Activated T-helper 17 cell treated with anti-CD3 and anti-CD28 coated beads, Interleukin-2, amount 50 U/mL, for 72 hours (primary cell): ENCODE measurements at places on chromosomes 16 and 17.
A peak's percentile ranks its signal among the peaks of the same experiment; 100 is the strongest.

DNA sequence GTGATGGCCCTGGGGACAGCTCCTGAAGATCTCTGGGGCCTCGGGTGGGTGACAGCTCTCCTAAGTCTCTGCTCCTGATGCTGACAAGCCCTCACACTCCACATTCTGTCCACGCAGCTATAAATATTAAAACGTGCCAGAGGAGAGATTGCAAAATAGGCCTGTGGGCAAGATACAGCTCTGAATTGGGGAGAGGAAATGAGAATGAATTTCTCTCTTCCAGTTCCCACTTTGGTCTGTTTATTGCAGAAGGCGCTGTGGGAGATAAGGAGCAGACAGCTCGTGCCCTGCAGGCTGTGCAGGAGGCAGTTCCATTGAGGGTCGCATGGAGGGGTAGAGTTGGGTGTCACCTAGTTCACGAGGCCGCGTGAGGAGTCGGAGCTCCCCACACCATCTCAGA is 87.5 kb upstream of the SDK2 start:
- no peak for ATAC-seq

DNA sequence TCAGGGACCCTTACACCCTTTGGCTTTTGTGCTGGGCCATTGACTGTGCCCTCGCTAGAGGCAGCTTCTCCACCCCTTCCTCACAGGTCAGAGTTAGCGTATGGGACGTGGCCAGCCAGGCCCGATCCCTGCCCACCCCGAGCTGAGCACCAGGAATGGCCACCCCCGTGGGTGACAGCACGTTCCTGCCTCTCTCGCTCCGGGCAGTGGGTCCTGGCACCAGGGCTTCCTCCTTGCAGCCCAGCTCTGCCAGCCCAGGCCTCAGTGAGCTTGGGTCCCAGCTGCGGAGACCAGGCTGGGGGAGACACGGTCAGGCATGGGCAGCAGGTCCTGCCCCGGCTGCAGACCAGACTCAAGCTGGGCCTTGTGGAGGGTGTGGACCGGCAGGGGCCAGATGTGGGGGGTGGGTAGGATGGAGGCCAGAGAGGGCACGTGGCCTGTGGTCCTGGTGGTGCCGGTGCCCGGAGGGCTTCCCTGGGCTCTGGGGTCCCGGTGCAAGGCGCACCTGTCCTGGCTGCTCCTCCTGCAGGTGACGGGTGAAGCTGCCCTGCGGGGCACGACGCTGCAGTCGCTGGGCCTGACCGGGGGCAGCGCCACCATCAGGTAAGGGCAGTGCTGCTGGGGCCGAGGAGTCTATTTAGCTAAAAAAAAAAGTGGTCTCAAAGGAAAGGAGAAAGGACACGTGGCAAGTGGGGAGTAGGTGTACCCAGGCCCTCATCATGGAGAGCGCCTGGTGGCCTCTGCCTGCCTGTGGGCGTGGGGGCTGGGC is 18.2 kb downstream of the ASPSCR1 start:
- ATAC-seq: no peak

DNA sequence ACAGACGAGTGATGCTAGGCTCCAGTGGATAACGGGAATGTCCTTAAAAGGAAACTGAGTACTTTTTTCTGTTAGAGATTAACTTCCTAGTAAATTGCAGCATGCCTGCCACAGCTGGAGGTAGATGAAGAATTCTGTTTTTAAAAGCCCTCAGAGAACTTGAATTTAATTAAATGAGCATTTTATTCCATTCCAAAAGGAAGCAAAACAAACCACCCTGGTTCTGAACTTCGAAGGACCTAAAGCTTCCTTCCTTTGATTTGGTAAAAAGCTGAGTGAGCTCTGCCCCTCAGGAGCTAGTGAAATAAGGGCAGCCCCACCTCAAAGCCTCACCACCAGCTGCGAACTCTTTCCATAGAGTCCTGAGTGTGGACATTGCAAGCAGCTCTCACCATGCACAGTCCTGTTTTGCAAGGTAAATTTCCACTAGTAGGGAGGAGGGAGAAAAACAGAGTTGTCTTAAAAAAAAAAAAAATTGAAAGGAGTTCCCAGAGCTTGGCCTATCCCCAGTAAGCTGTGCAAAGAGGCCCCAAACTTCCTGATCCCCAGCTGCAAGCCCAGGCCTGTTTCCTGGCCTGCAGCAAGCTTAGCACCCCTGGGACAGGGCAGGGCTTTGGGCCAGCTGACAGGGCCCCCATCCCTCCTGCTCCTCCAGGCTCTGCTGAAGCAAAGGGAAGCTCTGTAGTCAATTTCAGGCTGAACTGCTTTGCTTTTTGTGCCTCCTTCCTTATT is 11.2 kb downstream of the CHD9NB start:
- ATAC-seq: no peak

- no peak for ATAC-seq
These were observed 1.8 kb downstream of the CCDC42 start for GRCh38 chr17:8742819-8743218.

- no peak for ATAC-seq
These were observed 66.9 kb downstream of the RAI1 start for GRCh38 chr17:17748179-17748578.

DNA sequence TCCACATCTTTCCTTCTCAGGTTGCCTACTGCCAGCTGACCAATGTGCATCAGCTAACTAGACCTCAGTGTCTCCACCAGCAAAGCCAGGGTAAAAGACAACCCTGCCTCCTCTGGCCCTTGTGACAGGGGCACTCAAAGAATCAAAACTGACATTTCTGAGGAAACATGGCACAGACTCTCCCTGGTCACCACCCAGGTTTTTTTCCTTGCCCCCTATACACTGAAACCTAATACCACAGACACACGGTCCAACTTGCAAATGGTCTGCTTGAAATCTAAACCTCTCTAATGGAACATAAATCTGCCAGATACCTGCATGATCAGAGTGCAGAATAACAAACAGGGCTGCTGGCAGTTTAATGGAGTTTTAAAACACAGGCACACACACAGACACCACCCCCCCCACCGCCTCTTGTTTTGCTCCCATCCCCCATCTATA is 19.5 kb upstream of the CORO6 start:
- ATAC-seq: no peak

GRCh38 chr16:13940397-13940933 is 20.5 kb downstream of the ERCC4 start:
- peak; percentile 18 for ATAC-seq

- no peak for ATAC-seq
These were observed 8.9 kb upstream of the SERPINF2 start for GRCh38 chr17:1733759-1734158.

GRCh38 chr17:71183066-71183660 is 937.7 kb upstream of the SOX9 start:
- no peak for ATAC-seq

GRCh38 chr17:7561589-7562207 is at the start of gene SENP3:
SENP3 (plus strand) TSS chr17:7561919; CDS start chr17:7563077, 1,158 bp downstream.
- ATAC-seq: peak; percentile 90

DNA sequence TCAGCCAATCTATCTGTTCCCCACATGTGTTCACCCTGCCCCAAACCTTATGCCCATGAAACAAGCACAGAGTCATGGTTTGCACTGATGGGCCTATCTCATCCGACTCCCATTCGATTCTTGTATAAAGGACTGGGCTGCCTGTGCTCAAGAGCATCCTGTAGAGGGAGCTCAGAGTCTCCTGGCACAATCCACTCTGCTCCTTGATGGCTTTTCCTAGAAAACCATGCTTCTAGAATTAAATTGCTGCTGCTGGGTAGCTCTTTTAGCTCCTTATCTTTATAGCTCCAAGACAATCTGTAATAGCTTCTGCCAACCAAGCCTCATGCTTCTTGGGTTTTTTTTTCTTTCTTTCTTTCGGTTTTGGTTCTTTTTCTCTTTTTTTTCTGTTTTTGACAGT is 9.7 kb downstream of the ZNF19 start:
- ATAC-seq: no peak

- ATAC-seq: no peak
These were observed 321.8 kb downstream of the WWOX start for GRCh38 chr16:78421181-78421708.

DNA sequence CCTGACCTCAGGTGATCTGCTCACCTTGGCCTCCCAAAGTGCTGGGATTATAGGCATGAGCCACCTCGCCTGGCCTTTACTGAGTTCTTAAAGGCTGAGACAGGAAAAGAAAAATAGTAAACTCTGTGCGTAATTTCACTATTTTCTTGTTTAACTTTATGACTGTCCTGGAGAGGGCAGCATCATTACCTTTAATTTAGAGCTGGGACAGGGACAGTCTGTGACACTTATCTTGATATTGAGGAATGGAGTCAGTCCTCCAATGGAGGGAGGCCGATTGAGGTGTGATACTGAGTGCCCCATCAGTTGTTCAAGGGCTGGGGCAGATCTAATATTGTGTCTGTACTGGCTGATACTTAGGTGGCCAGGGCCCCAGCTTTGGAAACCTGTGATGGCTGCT is 21.5 kb upstream of the SPN start:
- peak; percentile 63 for ATAC-seq

DNA sequence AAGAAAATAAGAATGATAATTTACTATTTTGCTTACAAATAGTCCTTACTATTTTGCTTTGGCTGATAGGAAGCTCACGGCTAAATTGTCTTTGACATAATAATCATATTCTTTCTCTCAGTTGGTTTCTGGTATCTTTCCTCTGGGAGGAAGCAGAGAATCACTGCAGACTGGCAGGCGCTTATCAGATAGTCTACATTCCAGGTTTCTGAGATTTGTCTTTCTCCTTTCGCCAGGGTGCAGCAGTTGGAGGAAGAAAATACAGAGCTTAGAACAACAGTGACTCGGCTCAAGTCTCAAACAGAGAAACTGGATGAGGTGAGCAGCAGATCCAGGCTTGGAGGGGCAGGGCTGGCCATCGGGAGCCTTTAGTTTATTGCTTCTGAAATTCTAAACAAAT is 136.1 kb downstream of the RAB11FIP4 start:
- no peak for ATAC-seq

DNA sequence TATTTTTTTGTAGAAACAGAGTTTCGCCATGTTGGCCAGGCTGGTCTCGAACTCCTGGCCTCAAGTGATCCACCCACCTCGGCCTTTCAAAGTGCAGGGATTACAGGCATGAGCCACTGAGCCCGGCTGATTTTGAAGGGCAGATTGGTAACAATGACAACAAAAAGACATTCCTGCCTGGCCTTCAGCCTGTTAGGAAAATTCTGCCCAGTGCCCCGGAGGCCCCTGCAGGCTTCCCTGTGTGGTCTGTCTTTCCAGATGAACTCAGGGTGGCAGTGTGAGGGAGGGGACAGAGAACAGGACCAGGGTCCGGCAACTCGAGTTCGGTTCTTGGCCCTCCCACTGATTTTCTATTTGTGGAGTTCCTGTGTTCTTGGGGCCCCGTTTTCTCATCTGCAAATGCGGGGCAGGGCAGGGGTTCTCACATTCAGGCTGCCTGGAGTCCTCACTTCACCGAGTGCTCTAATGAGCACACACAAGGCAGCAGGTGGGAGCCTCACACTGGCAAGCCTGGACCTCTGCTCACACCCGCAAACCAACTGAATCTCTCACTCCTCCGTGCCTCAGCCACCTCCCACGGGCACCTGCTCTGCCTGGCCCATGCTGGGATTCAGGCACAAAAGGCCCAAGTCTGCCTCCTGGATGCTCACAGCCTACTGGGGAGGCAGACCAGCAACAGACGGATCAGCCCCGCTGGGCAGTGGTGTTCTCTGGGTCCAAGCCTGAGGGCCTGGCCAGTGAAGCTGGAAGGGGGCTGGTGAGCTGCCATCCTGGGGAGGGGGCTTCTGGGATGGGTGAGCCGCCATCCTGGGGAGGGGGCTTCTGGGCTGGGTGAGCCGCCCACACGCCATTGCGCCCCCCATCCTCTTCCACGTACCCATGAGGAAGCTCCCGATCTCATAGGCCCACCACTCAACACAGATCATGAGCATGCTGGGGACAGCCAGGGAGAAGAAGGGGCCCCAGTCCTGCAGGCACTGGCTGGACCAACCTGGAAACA is 10.3 kb downstream of the SLC47A2 start:
- ATAC-seq: no peak

GRCh38 chr16:89046491-89046890 is 47.2 kb upstream of the ACSF3 start:
- ATAC-seq: peak; percentile 40

- ATAC-seq: no peak
These were observed 53.7 kb downstream of the BAHCC1 start for GRCh38 chr17:81448950-81449349.

- no peak for ATAC-seq
These were observed 15.5 kb downstream of the GSE1 start for GRCh38 chr16:85628645-85629044.

GRCh38 chr17:1177016-1177700 is 2.6 kb downstream of the ABR start:
- no peak for ATAC-seq

GRCh38 chr16:71540-72401 is 660 bp downstream of the RHBDF1 start:
- no peak for ATAC-seq
